ENCODE measurements at places on chromosomes 16 and 17.

DNA sequence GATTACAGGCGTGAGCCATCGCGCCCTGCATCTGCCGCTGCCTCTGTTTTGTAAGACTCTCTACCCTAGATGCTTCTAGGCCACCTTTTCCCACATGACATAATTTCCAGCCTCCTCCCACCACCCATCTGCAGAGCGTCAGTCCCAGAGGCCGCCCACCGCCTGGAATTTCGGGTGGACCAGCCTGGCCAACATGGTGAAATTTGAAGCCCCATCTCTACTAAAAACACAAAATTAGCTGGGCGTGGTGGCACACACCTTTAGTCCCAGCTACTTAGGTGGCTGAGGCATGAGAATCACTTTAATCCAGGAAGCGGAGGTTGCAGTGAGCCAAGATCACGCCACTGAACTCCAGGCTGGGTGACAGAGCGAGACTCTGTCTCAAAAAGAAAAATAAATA lies 5.1 kb upstream of the CIBAR2 start:
- no peak for DNase-seq

DNA sequence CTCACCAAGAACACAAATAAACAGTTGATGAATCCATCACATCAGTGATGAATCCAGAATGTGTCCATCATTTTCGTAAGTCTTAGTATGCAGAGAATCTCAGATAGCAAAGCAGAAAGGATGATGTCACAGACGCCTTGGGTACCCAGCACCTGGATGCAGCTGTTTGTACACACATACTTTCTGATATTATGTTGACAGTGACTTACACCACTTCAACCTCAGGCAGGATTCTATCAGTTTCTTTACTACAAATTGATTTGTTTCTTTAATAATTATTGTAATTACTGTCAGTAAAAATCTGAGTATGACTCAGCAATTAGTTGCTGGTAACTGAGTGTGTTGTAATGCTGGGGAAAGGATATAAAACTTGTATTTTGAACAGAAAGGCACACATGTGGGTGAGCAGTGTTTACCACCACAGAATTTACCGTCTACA lies 159.8 kb downstream of the RPTOR start:
- DNase-seq, result no peak

DNA sequence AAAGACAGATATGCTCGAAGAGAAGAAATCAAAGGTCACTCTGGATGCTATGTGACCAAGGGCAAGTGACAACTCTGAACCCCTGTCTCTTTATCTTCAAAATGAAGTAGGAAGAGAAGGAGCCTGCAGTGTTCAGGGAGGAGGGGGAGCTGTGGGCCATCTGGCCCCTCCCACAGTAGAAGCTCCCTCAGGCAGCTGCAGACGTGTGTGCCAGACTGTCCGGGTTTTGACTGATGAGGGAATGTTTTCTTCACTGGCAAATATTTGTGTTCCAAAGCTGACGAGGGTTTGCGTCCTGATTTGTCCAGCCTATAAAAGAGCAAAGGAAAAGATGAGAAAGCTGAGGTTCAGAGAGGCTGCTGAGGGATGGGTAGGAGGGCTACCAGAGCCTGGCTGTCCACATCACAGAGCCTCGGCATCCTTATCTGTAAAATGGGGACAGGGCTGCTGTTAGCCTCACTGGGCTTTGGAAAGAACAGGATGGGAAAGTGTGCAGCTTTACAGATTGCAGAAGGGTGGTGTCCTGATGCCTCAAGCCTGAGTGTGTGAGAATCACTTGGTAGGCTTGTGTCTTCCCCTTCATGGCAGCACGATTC lies 1.8 kb upstream of the GINS2 start:
- DNase-seq, result no peak

GRCh38 chr17:76145231-76146052 lies 4.4 kb upstream of the FOXJ1 start:
- no peak for DNase-seq

GRCh38 chr17:75428543-75429469 lies 23.3 kb upstream of the GRB2 start:
- DNase-seq, result peak; percentile 29

DNA sequence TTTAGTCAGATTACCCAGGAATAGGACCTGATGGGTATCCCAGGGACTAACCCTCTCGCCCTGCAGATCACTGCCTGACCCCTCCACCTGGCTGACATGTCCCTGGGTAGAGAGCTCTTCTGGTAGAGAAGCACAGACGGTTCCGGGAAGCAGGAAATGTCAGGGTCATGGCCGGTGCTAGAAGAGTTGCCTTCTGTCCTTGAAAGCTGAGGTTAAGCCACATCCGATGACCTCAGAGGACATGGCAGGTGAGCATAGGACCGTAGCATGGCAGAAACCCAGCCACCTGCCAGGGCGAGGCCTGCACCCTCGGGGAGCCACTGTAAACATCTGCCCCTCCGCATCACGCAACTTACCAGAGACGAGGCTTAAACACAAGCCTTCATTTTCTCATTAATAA lies 483.7 kb downstream of the SOX9 start:
- no peak for DNase-seq

DNA sequence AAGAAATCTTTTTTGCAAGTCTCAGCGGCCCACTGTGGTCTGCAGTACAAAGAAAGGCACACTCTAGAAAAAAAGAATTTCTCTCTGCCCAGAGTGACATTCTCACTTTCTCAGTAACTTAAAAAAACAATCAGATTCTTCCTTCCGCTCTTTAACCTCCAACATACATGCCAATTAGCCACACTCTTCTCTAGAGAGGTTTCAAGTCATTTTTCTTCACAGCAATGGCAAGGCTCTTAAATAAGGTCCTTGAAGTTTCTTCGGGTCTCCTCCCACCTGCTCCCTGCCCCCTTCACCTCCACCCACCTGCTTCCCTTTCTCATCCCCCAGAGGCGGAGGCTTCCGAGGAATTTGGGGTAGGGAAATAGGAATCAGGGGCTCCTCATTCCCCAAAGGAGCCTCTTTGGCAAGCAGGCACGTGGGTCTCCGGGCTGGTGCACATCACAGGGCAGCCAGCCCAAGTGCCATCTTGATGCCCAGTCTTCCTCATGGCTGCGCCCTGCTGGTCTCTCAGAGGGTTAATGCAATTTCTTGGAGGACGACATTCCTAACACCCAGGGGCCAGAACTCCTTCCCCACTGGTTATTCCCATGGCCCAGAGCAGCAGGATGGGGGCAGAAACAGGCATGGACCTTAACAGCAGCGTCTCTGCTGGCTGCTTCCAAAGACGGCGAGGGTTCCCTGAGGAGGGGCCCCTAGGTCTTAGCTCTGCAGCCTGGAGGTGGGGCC lies 855 bp upstream of the MEOX1 start:
- no peak for DNase-seq

DNA sequence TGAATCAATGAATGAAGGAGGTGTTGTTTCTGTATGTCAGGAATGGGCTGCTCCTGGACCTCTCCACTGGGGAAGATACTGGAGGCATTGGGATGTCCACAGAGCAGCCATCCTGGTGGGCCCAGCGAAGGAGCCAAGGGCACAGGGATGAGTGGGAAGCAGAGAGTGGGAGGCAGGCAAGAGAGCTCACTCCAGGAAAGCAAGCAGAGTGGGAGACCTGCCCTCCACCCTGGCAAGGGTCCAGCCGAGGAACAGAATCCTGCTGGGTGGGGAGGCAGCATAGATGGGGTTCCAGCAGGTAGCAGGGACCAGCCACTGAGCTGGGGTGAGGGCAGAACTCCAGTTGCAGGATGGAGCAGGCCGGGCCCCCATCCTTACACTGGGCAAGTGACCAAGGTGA lies 71.9 kb upstream of the AMZ2 start:
- DNase-seq, result no peak

DNA sequence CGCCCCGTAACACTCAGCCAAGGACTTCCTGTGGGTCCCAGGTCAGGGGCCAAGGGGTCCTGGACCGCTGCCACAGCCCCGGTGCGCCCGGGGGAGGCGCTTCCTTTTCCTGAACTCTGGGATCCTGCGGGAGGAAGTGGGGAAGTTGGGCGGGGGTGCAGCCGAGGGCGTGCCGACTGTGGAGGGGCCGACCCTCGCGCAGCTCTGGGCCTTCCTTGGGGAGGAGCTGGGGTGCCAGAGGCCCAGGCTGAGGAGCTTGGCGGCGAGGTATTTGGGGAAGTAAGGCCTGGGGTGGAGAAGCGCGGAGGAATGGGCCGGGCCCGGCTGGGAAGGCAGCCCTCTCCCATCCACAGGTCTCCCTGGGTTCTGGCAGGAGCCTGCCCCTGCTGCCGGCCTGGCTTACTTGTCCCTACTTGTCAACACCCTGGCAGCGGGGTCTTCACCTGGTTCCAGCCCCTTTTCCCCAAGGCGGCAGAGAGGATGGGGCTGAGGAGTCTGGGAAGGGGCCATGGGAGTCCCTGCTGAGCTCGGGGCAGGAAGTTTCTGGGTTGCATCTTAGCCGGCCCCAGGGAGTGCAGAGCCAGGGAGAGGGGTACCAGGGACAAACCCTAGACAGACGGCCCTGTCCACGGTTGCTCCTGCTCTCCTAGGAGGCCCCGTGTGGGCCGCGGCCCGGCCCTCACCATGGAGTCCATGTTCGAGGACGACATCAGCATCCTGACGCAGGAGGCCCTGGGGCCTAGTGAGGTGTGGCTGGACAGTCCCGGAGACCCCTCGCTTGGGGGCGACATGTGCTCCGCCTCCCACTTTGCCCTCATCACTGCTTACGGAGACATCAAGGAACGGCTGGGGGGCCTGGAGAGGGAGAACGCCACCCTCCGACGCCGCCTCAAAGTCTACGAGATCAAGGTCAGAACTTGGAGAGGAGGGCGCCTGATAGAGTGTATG lies 1.7 kb downstream of the TBKBP1 start:
- DNase-seq, result no peak

- DNase-seq, result no peak
Measured at GRCh38 chr16:84194470-84195200, 3.7 kb downstream of the ADAD2 start.

DNA sequence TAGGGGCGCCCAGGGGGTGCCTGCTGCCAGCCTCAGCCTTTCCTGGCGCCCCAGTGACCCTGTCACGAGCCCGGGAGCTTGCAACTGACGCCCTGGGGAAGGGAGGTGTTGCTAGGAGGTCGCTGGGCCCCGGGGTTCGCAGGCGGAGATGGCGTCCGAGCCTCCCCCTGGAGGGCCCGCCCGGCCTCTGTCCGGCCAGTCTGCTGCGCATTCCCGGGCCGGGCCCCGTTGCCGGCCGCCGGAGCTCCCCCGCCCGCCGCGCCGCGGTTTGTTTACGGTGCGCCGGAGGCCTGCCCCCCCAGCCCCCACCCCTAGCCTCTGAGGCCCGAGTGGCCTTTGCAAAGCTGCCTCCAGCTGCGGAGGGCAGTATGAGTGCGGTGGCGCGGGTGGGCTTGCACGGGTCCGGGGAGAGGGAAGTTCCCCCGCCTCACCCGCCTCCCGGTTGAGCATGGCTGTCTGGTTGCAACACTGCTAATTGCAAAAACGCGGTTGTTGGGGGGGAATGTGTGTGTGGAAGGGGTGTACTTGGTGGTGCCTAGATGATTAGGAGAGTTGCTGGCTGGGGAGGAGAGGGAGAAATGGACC lies 514 bp downstream of the THRA start:
- no peak for DNase-seq

DNA sequence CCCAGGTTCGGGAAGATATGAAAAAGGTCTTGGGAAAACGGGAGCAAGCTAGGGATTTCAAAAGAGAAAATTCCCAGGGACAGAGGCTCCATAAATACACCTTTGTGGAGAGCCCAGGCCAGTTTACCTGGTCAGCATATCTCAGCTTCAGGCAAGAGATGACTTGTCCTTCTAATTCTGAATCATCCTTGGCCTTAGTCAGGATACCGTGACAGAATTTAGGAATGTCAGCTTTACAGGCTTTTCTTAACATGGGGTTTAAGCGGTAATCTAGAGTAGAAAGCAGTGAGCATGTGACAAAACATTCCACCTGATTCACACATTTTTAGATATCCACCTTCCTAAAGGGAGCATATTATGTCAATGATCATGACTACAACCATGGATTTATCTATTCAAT lies 41.1 kb upstream of the CLEC18B start:
- DNase-seq, result no peak

DNA sequence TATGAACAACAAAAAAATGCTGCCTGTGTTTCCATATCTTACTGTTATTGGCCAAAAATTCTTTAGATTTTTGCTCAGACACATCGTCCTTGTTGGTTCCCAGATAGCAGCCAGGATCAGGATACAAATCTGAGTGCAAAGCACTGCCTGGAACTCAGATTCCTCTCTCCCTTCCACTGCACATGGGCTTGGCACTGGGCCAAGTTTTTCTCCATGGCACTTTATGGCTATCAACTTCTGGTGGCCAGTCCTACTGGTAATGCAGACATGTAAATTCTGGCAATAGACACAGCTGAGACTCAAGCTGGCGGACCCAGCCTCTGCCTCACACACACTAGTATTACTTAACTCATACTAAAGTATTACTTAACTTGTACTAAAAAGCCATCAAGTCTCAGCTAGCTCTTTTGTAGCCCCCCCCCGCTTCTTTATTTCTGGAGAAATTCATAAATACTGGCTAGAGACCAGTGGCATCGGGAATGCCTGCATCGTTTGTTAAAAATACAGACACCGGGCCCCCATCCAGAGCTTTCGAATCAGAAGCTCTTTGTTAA lies 181.2 kb upstream of the COX10 start:
- DNase-seq, result no peak

DNA sequence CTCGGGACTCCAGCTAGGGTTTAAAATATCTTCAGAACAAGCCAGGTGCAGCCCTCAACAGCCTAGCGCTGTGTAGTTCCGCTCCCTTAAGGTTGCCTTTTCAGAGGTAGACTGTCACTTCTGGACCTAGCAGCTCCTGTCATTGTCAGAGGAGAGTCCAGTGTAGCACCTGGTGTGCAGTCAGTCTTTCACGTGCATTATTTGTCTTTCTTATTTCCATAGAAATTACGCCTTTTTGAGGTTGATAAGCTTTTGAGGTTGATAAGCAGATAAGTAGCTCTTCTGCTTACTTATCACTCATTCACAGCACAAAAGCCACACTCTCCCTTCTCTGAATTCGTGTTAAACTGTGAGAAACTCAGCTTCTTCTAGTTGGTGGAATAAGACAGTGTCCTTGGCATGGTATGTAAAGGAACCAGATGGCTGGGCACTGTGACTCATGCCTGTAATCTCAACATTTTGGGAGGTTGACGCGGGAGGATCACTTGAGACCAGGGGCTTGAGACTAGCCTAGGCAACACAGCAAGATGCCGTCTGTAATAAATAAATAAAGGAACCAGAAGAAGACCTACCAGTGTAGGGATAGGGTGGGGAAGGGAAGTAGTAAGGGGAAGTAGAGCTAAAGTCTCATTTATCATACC lies 10.2 kb downstream of the EEF2K start:
- no peak for DNase-seq
